CD4-positive, alpha-beta T cell (primary cell): ENCODE measurements at places on chromosomes 1 and 21.

GRCh38 chr1:119097380-119097779, 43.1 kb downstream of the WARS2 start:
- H3K27ac ChIP-seq: no peak overlapping the region
- DNase-seq: no peak
- H3K4me3 ChIP-seq: no peak overlapping the region

DNA sequence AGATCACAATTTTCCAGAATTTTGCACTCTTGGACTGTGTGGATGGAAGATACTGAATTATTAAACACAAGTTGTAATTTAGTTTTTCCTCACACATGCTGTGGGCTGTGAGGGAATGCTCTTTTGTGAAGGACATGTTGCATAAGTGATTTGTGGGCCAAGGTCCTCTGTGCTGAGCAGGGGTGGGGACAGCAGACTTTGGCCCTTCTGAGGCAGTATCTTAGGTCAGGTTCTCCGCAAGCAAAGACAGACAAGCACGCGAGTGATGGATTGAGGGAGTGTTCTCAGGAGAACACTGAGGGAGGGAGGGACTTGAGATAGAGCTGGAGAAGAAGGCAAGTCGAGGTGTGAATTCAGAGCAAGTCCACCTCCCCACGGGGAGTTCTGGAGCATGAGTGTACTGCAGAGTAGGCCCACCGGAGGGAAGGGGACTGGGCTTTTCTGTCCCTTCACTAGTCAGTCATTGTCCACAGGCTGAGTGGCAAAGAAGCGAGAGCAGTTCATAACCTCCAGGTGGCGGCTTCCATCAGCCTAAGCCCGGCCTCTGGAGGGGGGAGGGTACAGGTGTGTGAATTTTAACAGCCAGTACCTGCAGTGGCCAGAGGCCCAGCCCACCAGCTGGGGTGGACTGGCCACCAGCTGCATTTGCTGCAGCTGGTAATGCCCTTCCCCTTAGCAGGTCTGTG, 19.1 kb upstream of the CD101 start:
- H3K36me3 ChIP-seq: no peaks in the 10 kb centered on the region
- peaks cover 20% of the 10 kb centered on the region for H3K4me1 ChIP-seq
- DNase-seq: no peak
- no peaks in the 10 kb centered on the region for H3K27me3 ChIP-seq
- H3K4me3 ChIP-seq: no peak overlapping the region

DNA sequence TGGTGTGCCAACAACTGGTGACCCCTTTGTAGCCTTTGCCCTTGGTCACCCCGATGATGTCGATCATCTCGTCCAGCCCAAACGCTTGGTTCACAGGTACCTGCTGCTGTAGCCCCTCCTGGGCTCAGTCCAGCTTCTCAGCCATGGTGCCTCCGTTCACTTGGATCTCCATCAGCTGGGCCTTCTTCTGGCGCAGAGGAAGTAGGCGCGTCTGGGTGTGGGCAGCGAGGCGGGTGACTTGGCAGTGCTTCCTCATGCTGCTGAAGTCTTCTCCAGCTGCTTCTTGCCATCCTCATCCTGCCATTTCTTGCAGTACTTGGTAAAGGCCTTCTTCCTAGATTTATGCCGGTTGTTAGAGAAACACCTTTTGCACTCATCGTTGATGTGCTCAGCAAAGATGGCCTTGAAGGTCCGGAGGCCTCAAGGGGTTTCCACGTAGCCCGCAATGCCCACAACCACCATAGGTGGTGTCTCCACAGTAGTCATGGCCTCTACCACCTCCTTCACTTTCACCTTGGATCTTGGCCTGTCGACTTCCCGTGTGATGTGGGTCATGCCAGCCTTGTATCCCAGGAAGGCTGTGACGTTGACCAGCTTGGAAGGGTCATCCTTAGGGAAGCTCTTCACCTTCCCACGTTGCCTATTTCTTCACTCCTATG, 13.0 kb downstream of the DOP1B start:
- peaks cover 30% of the 10 kb centered on the region for H3K36me3 ChIP-seq
- no peak for DNase-seq
- H3K27ac ChIP-seq: no peak overlapping the region
- peaks cover 17% of the 10 kb centered on the region for H3K4me1 ChIP-seq

- H3K36me3 ChIP-seq: no peaks in the 10 kb centered on the region
- peak overlapping the region; percentile 87 for H3K27ac ChIP-seq
- H3K4me1 ChIP-seq: peaks cover 16% of the 10 kb centered on the region
- DNase-seq: no peak
Measured at GRCh38 chr1:176208034-176208433, 948 bp upstream of the COP1 start.

- no peaks in the 10 kb centered on the region for H3K4me1 ChIP-seq
- H3K36me3 ChIP-seq: no peaks in the 10 kb centered on the region
- no peak overlapping the region for H3K4me3 ChIP-seq
Measured at GRCh38 chr1:81781749-81782148, 19.0 kb upstream of the ADGRL2 start.

DNA sequence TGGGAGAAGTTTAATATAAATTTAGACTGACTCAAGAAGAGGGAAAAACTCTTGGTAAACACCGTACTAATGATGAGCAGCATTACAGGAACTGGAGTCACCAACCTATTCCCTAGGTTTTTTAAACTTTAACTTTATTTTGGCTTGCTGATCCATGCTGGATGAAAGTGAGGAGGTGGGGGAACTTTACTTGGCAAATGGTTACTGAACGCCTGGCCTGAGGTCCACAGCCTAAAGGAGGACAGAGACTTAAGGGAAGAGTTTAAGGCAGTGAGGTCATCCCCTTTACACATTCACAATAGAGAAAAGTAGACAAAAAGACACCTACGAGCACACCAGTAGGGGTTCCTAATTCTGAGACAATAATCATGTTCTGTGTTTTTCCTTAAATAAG, 25.6 kb upstream of the A3GALT2 start:
- no peak for DNase-seq
- peaks cover 9% of the 10 kb centered on the region for H3K36me3 ChIP-seq
- H3K27me3 ChIP-seq: no peaks in the 10 kb centered on the region
- no peak overlapping the region for H3K4me3 ChIP-seq
- peaks cover 41% of the 10 kb centered on the region for H3K4me1 ChIP-seq

DNA sequence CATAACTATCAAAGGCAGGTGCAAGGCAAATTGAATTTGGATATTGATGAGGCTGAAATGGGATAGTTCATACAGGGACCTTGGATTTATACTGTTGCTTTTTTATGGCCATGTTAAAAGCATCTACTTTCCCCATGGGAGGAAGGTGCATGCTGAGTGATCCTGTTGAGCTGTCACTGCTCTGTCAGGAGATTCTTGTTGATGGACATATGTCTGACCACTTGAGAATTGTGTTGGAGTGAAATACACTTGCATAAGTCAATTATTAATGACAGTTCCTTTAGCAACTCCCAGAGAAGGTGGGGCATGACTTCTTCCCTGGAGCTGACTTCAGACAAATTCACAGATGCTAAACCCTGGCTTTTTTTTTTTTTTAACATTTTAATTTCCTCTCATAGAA, 58.4 kb upstream of the DYNLT5 start:
- H3K27me3 ChIP-seq: peaks cover 6% of the 10 kb centered on the region
- DNase-seq: no peak
- no peak overlapping the region for H3K4me3 ChIP-seq
- H3K27ac ChIP-seq: no peak overlapping the region
- H3K4me1 ChIP-seq: no peaks in the 10 kb centered on the region

DNA sequence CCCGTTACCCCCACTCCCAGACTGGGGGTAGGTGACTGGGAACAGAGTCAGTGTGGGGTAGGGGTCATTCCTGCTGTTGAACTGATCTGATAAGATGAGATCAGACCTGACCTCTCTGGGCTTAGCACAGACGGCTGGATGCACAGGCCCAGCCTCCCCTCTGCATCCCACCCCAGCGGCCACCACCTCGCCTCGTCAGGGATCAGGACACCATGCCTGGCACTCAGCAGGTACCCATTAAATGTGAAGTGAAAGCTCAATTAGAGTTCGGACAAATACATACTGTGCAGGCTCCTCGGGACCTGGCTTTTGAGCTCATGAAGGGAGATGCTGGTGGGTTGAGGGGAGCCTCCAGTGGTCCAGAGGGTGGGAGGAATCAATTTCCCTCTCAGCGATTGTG, 15.7 kb downstream of the SOX13 start:
- H3K27me3 ChIP-seq: no peaks in the 10 kb centered on the region
- DNase-seq: no peak
- no peaks in the 10 kb centered on the region for H3K36me3 ChIP-seq
- no peak overlapping the region for H3K4me3 ChIP-seq
- H3K4me1 ChIP-seq: peaks cover 13% of the 10 kb centered on the region

DNA sequence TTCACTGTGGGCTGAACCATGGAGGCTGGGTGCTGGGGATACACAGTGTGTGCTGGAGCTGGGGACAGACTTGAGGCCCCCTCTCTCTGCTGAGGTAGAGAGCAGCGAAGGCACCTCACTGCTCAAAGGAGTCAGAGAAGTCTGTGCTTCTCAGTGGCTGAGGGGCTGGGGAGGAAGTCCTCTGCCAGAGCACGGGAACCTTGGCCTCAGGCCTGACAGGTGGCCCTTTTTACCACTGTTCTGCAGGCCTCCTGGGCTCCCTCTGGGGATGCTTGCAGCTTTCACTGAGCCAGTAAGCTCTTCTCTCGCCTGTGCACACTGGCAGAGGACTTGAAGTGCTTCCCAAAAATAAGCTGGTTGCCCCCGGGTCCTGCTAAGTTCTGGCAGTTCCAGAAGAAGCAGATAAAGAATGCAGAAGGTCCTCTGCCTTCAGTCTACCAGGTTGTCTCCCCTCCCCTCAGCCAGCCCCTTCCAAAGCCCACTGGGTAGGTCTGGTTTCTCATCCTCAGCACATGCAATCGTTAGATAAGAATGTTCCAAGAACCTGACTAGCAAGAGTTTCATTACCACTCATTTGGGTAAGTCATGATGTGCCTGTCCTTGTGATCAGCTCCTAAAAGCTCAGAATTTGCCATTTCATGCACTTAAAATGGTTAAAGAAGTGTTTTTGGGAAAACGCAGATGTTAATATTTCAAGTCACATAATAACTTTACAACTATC, 53.9 kb downstream of the TENT5C start:
- H3K4me3 ChIP-seq: no peak overlapping the region
- DNase-seq: no peak
- no peak overlapping the region for H3K27ac ChIP-seq
- H3K4me1 ChIP-seq: peaks cover 91% of the 10 kb centered on the region
- H3K27me3 ChIP-seq: no peaks in the 10 kb centered on the region

DNA sequence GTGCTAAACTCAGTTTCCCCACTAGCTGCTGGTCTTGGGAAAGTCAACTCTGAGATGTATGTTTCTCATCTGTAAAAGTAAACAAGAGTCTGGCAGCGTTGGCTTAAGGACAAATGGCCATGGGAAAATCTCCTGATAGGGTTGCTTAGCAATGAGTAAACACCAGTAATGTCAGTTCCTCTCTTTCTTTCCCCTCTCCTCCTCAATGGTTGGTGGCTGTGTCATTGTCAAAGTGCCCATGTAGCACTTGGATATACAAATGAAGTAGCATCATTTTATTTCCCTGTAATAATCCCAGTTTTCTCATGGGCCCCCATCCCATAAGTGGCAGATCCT, 2.2 kb upstream of the FYB2 start:
- no peaks in the 10 kb centered on the region for H3K4me1 ChIP-seq
- no peak overlapping the region for H3K27ac ChIP-seq
- H3K4me3 ChIP-seq: no peak overlapping the region
- H3K36me3 ChIP-seq: no peaks in the 10 kb centered on the region
- no peak for DNase-seq
- no peaks in the 10 kb centered on the region for H3K27me3 ChIP-seq

DNA sequence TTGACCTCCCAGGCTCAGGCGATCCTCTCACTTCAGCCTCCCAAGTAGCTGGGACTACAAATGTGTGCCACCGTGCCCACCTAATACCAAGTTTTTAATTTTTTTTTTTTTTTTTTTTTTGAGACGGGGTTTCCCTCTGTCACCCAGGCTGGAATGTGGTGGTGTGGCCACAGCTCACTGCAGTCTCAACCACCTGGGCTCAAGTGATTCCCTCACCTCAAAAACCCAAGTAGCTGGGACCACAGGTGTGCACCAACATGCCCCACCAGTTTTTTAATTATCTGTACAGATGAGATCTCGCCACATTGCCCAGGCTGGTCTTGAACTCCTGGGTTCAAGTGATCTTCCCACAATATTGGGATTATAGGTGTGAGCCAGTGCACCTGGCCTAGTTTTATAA, 22.7 kb downstream of the PTP4A2 start:
- H3K36me3 ChIP-seq: peaks cover 78% of the 10 kb centered on the region
- H3K4me1 ChIP-seq: peaks cover 24% of the 10 kb centered on the region
- no peak for DNase-seq
- no peak overlapping the region for H3K27ac ChIP-seq
- H3K27me3 ChIP-seq: no peaks in the 10 kb centered on the region

GRCh38 chr1:200386416-200386815, 23.4 kb downstream of the ZNF281 start:
- DNase-seq: no peak
- no peak overlapping the region for H3K27ac ChIP-seq
- H3K27me3 ChIP-seq: no peaks in the 10 kb centered on the region
- H3K36me3 ChIP-seq: no peaks in the 10 kb centered on the region
- H3K4me3 ChIP-seq: no peak overlapping the region
- H3K4me1 ChIP-seq: no peaks in the 10 kb centered on the region

DNA sequence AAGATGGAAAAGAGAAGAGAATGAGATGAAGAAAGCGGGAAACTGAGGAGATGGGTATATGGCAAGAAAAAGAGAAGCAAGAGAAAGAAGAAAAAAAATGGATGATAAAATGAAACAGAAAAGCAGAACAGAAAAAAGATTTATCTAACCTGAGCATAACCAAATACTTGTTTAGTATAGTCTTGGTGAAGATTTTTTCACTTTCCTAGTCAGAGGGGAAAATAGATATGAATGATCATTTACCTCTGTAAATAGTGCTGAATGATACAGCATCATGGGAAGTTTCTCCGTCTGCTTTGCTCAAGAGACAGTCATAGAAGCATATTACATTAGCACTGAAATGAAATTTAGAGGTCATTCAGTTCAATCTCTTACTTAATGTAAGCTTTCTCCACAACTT, 36.1 kb upstream of the PLPPR4 start:
- DNase-seq: no peak
- H3K27me3 ChIP-seq: no peaks in the 10 kb centered on the region
- no peak overlapping the region for H3K27ac ChIP-seq
- H3K4me1 ChIP-seq: no peaks in the 10 kb centered on the region
- H3K36me3 ChIP-seq: no peaks in the 10 kb centered on the region
- H3K4me3 ChIP-seq: no peak overlapping the region

DNA sequence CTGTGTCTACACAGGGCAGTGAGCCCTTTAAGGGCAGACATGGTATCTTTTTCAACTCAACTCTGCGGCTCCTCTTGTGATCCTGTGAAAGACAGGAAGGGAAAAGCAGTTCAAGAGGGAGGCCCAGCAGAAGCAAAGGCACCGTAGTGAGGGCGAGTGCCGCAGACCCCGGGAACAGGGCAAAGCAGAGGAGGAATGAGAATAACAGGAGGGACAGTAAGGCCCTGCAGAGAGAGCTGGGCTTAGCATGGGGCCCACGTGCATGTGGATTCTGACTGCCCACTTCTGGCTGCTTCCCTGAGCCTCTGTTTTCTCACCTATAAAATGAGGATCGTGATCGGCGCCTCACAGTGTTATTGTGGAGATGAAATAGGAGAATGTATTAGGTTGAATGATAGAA, 409.3 kb downstream of the PTPRU start:
- H3K36me3 ChIP-seq: no peaks in the 10 kb centered on the region
- no peak overlapping the region for H3K27ac ChIP-seq
- H3K4me3 ChIP-seq: no peak overlapping the region
- H3K4me1 ChIP-seq: no peaks in the 10 kb centered on the region
- peaks cover 4% of the 10 kb centered on the region for H3K27me3 ChIP-seq
- DNase-seq: no peak

- DNase-seq: no peak
- H3K4me1 ChIP-seq: no peaks in the 10 kb centered on the region
- H3K36me3 ChIP-seq: peaks cover 34% of the 10 kb centered on the region
- no peak overlapping the region for H3K27ac ChIP-seq
- no peak overlapping the region for H3K4me3 ChIP-seq
Measured at GRCh38 chr1:243217349-243217748, 37.7 kb downstream of the CEP170 start.
